Stimulated activated CD8-positive, alpha-beta memory T cell treated with anti-CD3 and anti-CD28 coated beads, Interleukin-7, amount 100 ng/mL, for 1 hour (primary cell): ENCODE measurements at places on chromosomes 1 and 21.

- no peak for DNase-seq
These were observed 59.7 kb downstream of the KANK4 start for GRCh38 chr1:62259551-62259950.

GRCh38 chr1:21291184-21291583 is 921 bp upstream of the ECE1 start:
- no peak for DNase-seq

GRCh38 chr1:232521660-232522059 is 108.3 kb downstream of the SIPA1L2 start:
- DNase-seq, result no peak

DNA sequence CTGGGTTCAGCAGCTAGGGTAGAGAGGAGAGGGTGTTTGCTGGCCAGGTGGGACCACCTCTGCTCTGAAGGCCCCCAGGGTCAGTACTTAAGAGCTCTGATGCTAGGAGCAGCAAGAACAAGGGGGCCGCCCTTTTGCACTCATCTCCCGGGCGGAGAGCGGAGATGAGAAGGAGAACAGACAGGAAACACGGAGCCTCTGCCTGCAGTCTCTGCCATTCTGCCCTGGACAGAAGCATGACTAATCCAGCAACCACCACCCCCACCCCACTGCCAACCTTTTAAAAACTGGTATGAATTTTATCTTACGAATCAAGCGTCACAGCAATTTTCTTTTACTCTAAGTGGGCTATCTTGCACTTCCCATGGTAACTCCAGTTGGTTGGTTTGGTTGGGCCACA is 34.5 kb downstream of the PARP1 start:
- DNase-seq, result no peak

- DNase-seq, result no peak
These were observed 114.3 kb downstream of the DMRTB1 start for GRCh38 chr1:53573522-53573921.

- no peak for DNase-seq
These were observed 51.1 kb downstream of the CASZ1 start for GRCh38 chr1:10745383-10745782.

- no peak for DNase-seq
These were observed 93.0 kb upstream of the BMP8A start for GRCh38 chr1:39398278-39399021.

- no peak for DNase-seq
These were observed 79.2 kb upstream of the CD1D start for GRCh38 chr1:158101455-158101854.

GRCh38 chr1:168136709-168137514 is at the start of gene GPR161:
Gene GPR161 (minus strand): TSS chr1:168136930. CDS start chr1:168104850, 32,080 bp downstream.
- DNase-seq, result no peak

DNA sequence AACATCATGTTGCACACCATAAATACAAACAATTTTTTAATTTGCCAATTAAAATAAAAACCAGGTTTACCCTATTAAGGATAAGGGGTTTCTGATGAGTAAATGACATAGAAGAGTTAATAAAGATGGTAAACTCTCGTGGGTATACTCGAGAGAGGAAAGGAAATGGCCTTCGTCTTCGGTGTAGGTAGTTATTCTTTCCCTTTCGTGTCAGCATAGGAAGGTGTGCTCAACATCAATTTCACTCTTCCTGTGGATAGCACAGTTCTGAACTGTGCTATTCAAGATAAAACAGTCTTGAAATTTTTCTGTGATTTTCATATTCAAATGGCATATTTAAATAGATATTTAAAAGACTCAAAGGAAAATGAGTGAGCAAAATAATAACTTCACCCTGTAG is 98.2 kb downstream of the RGL1 start:
- no peak for DNase-seq

- no peak for DNase-seq
These were observed 137.2 kb downstream of the DHRS3 start for GRCh38 chr1:12480748-12481362.

DNA sequence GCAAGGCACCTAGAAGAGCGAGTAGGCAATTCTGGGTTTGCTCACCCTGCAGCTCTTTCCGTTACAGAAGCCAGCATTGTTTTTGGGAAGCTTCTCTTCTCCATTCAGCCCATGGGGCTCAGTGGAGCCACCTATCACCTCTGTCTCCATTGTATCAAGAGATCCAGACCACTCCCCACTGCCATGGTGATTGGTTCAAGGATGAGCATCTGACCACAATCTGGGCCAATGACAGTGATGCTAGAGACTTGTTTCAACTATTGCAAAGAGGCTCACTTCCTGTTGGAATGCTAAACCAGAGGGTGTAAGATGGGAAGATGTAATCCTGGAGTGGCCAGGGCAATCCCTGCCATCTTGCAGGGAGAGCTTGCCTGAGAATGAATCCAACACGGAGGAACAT is 6.6 kb downstream of the SPATA21 start:
- no peak for DNase-seq

GRCh38 chr21:44920694-44921604 is at the start of gene ITGB2:
Gene ITGB2 (minus strand): TSS chr21:44920899. CDS start chr21:44910782, 10,117 bp downstream.
- DNase-seq, result no peak

GRCh38 chr1:231778009-231778719 is 151.6 kb downstream of the DISC1 start:
- DNase-seq, result no peak

GRCh38 chr1:25006770-25007169 is 76.7 kb upstream of the RUNX3 start:
- DNase-seq, result no peak

DNA sequence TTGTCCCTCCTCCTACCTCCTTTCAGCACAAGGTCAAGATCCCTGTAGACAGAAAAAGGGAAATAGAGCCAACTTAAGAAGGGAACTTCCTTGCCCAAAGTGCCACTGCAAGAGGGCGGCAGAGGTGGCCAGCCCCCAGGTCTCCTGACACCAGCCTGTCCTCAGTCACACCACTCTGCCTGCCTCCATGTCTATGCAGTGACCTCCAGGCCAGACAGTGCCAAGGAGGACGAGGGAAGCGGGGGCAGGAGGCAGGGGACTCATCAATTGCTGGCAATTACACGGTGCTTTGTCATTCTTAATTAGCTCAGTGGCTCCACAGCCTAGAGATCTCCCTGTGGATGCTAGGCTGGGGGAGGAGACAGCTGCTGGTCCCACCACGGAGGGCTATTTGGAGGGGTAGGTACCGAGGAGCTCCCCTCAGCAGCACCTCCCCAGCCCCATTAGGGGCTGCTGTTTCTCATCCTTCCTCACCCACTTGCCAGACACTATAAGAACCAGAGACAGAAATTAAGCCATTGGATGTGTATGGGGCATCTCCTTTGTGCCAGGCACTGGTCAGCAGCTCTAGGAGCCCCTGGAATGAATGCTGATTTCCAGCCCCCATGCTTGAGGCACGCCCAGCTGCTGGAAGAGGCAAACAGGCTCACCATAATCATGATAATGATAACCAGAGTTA is 6.1 kb upstream of the LDLRAP1 start:
- DNase-seq, result no peak

- no peak for DNase-seq
These were observed 40.2 kb upstream of the MACF1 start for GRCh38 chr1:39164256-39164655.

DNA sequence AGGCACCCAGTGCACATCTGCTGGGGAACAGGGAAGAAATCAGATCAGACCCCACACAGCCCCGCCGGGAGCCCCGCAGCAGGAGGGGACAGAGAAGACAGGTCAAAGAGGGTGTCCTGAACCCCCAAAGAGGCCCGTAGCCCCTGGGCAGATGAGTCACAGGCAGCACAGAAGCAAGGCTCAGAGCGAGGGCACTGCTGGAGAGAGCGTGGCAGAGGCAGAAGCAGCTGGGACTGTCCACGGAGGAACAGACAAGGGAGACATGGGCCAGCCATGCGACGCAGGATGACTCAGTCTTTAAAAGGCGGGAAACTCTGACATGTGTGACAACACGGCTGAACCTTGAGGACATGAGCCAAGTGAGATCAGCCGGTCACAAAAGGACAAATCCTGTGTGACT is 14.5 kb upstream of the PRDM16 start:
- no peak for DNase-seq

GRCh38 chr1:228391411-228392020 is 15.1 kb downstream of the TRIM11 start:
- DNase-seq, result no peak

DNA sequence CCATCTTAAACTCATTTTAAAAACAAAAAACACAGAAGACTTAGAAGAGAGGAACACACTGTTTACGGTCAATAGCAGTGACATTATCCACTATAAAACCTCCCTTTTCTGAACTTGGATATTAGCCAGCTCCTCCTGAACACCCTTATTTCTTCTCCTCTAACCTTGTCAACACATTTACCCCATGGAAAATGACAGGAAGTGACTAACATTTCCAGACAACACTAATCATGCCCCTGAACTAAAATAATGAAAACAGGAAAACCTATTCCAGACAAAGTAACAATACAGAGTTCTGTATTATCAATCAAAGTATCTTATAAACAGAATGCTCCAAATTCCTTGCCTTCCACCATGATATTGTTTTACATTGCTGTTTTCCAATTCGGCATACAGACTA is 45.3 kb downstream of the PALMD start:
- DNase-seq, result no peak

GRCh38 chr21:24223624-24224023 is 1383.7 kb downstream of the MRPL39 start:
- DNase-seq, result no peak

DNA sequence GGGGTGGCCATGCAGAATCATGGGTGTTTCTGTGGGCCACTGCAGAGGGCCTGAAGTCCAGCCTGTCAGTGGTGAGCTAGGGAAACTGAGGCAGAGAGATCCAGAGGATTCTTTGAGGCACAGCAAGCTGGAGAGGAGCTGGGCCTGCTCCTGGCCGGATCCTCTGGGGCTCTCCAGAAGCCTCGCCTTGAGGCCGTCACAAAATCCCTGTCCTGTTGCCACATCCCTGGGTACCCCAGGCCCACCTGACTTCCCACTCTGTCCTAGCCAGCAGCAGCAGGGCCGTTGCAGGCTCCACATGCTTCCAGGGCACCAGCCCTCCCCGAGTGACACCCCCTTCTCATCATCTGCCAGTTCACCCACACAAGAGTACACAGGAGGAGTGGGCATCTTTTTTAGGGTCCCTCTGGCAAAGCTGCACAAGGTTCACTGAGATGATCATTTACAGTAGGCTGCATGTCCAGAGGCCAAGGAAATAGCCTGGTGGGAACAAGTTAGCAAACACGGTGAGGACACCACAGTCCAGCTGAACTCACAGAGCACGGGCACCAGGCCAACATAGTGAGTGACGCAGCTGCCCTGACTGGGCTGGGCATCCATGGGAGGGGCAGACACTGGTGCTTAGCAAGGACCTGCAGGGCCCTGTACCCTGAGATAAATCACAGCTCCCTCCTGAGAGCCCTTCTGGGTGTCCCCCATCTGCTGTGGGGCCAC is 25.1 kb upstream of the TSPEAR start:
- DNase-seq, result no peak

DNA sequence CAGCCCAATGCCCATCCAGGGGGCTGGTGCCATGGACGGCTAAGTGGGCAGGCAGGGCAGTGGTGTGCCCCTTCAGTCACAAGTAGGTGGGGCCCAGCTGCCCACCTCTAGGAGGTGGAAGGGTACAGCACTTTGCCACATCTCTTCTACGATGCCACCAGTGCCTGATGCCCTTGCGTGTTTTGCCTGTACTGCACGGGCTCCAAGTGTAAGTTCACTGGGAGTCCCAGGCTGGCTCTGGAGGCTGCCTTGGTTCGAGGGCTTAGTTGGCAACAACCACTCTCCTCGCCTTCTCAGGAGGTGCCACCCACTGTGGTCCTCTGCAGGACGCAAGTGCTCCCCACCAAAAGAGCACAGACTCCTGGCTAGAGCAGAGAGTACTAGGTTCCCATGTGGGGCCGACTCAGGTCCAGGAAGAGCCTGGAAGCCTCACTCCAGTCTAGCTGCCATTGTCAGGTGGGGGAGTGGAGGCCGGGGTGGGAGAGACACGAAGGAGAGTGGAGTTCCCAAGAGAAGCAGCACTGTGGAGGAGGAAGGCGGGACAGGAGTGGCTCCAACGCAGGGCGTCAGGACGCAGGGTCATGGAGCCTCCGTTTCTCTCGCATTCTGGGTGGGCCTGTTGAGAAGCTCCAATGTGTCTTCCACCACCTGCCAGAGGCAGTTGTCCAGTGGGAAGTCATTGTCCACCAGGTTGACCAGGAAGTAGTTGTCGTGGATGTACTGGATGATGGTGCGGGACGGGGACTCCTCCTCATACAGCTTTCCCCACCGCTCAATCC is 15.5 kb downstream of the MTHFR start:
- no peak for DNase-seq

DNA sequence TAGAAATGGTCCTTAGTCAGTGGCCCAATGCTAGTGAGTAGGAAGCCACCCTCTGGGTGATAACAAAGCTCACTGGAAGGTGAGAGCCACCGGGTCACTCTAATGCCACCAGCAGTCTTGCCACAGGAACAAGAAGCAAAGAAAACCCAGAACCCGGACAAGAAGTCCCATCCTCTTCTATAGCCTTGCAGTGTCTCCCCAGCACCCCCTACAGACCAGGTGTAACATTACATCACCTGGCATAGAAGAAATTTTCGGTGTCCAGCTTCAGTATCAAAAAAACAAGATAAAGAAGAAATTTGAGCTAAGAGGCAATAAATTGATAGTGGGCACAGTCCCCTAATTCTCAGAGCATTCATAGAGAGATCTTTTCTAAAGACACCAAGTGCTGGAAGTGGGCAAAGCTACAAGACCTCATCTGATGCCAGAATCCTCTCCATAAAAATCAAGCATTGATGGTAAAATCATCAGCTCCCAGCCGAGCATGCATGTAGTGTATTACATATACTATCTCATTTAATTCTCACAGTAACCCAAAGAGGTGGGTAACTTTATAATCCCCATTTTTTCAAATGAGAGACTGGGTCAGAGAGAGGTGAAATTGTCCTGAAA is 491.0 kb downstream of the MATN1 start:
- no peak for DNase-seq

DNA sequence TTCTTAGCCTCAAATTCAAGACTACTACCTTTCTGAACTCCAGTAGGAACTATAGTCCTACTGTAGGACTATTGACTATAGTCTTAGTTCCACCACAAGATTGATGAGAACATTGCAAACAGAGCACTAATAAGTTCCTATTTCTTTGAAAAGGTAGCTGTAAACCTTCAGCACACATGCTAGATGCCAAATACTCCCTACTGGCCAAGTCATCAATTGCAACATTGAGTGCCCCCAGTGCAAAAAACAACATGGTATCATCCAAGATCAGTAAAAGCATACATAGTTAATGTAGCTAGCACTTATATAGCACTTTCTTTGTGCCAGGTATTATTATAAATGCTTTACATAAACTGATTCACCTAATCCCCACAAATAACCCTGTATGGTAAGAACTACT is 99.8 kb downstream of the MRPL39 start:
- no peak for DNase-seq

- peak; percentile 45 for DNase-seq
These were observed 19.4 kb downstream of the PRPF38A start for GRCh38 chr1:52423771-52424170.

DNA sequence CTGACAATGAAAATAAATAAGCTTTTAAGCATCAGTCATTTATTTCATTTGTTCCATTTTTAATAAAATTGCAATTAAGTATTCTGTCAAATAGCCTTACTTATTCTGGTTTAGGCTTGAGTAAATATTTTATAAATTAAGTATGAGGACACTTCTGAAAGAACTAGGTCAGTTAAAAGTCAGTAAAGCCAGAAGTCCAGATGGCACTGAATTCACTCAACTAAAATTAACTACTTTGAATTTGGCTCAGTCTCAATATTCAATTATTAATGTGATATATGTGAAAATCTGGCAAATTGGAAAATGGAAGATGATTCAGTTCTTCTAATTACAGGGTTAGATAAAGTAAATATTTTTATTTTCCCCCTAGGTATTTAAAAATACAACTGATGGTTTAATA is 174.2 kb downstream of the BRINP3 start:
- DNase-seq, result no peak

- no peak for DNase-seq
These were observed 2.5 kb downstream of the C1orf115 start for GRCh38 chr1:220692436-220693228.
